ENCODE measurements at places on chromosomes 3 and 15.

DNA sequence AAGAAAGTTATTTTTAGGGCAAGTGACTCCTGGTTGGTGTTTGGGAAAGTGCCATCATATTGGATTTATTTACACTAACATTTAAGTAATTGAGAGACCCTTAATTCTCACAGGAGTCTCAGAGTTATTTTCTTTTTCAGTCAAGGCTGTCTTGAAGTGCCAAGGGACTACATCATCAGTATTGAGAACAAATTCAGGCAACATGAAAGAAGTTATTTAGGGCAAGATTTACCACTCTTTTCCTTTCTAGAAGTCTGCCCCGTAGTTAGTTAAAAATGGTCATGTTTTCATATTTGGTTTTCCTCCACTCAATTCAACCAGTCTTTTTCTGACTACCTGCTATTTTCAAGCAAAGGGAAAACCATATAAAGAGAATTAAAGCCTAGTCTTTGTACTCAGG lies 6.1 kb downstream of the B4GALT4 start:
- no peak for DNase-seq

GRCh38 chr3:31105011-31105410 lies 210.6 kb upstream of the GADL1 start:
- no peak for DNase-seq

DNA sequence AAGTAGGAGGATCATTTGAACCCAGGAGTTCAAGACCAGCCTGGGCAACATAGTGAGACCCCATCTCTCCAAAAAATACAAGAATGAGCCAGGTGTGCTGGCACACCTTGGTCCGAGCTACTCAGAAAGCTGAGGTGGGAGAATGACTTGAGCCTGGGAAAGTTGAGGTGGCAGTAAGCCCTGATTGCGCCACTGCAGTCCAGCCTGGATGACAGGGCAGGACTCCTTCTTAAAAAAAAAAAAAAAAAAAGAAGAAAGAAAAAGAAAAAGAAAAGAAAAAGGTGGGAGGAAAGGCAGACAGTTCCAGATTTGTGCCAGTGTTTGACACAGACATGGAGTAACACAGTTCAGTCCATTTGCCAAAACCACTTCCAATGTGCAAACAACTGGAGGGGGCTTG lies 75.7 kb downstream of the ATP10A start:
- no peak for DNase-seq

DNA sequence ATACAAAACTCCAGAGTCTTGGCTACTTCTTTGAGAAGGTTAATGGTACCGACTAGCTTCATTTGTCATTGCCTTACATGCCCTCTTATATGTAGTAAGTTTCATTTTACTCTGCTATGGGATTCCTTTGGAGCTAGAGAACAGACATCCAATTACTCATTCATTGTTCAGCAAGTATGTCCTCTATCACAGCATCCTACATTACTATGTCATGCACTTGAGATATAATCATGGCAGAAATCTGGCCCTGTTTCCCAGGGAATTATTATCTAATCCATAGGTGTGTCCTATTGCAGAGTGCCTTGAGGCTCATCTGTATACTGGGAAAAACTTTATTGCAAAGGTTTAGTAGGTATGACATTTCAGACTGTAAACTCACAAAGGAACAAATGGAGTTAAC lies 333.1 kb upstream of the NECTIN3 start:
- no peak for DNase-seq

- no peak for DNase-seq
Observed at GRCh38 chr15:69298697-69299441, at the start of gene PAQR5. TSS of gene PAQR5 (plus strand) at chr15:69298912. CDS start at chr15:69360081, 61,169 bp downstream.

- no peak for DNase-seq
Observed at GRCh38 chr15:100861511-100861991, 18.1 kb upstream of the ALDH1A3 start.

GRCh38 chr15:57890351-57890750 lies 175.2 kb downstream of the ALDH1A2 start:
- DNase-seq, result no peak

- DNase-seq, result no peak
Observed at GRCh38 chr3:146020969-146021368, 140.0 kb downstream of the PLOD2 start.

DNA sequence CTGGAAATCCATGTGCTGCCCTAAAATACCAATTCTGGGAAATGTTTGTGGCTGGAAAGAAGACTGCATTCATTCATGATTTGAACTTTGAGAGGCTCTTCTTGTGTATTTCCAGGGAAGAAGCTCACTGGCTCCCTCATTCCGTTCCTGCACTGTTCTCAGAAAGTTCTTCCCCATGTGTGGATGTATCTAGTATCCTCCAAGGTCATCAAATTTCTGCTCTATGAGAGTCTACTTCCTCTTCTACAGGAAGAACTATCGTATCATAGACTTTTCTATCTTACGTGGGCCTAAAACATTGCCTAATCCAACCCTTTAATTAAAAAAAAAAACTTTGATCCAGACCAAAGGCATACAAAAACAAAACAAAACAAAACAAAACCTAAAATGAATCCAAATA lies 2.9 kb downstream of the CCR3 start:
- no peak for DNase-seq
